Large intestine (tissue), 12 donors: ENCODE measurements at places on chromosomes 3 and 15.

GRCh38 chr15:33757516-33758232, 210.6 kb upstream of the CHRM5 start:
- no peaks in the 10 kb centered on the region for H3K4me1 ChIP-seq
- H3K4me3 ChIP-seq, result no peak overlapping the region
- H3K27ac ChIP-seq, result no peak overlapping the region
- H3K27me3 ChIP-seq, result no peaks in the 10 kb centered on the region
- no peak for DNase-seq
- H3K36me3 ChIP-seq, result no peaks in the 10 kb centered on the region

GRCh38 chr3:59663076-59663850, 613.4 kb upstream of the CFAP20DC start:
- H3K27me3 ChIP-seq, result no peaks in the 10 kb centered on the region
- peaks cover 5% of the 10 kb centered on the region for H3K4me1 ChIP-seq
- no peaks in the 10 kb centered on the region for H3K36me3 ChIP-seq
- H3K27ac ChIP-seq, result no peak overlapping the region

DNA sequence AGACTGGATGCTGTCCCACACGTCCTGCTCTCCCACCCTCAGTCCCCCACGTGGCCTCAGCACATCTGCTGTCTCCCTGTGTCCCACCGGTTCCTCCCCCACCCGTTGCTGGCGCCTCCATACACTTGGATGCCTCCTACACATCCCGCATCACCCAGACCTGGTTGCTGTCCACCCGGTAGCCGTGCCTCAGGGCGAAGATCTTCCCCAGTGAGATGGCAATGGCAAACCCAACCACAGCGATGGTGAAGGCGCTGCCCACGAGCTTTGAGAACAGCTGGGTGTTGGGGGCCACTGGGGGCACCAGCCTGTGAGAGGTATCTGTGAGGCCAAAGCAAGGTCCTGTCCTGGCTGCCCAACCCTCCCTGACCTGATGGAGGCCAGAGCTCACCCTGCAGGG, 4.4 kb downstream of the SLC26A6 start:
- DNase-seq, result no peak
- H3K4me3 ChIP-seq, result no peak overlapping the region
- no peak overlapping the region for H3K27ac ChIP-seq

GRCh38 chr3:182058488-182058887, 346.8 kb downstream of the SOX2 start:
- no peaks in the 10 kb centered on the region for H3K36me3 ChIP-seq
- no peak overlapping the region for H3K27ac ChIP-seq
- H3K4me1 ChIP-seq, result no peaks in the 10 kb centered on the region
- no peak overlapping the region for H3K4me3 ChIP-seq
- no peaks in the 10 kb centered on the region for H3K27me3 ChIP-seq

DNA sequence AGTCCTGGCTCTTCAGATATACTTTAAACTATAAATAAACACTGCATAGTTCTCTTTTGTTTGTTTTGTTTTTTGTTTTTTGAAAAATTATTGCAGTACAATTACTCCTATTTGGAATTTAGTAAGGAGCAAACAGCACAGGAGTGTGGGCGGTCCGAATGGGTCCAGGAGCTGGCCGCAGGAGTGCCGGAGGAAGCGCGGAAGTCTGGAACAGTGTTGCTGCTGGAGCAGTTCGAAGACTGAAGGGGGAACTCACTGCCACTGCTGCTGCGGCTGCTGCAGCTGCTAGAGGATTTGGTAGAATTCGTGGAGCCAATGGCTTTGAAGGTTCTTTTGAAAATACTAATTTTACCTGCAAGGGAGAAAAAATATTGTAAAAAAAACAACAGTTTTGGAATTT, 329.9 kb downstream of the ZNF385D start:
- DNase-seq, result no peak
- no peaks in the 10 kb centered on the region for H3K36me3 ChIP-seq
- no peak overlapping the region for H3K27ac ChIP-seq
- no peak overlapping the region for H3K4me3 ChIP-seq
- no peaks in the 10 kb centered on the region for H3K4me1 ChIP-seq

- H3K27me3 ChIP-seq, result no peaks in the 10 kb centered on the region
- H3K27ac ChIP-seq, result no peak overlapping the region
- H3K36me3 ChIP-seq, result no peaks in the 10 kb centered on the region
- no peak for DNase-seq
- H3K4me3 ChIP-seq, result no peak overlapping the region
These were observed 21.3 kb upstream of the LRRC58 start for GRCh38 chr3:120370463-120370862.

DNA sequence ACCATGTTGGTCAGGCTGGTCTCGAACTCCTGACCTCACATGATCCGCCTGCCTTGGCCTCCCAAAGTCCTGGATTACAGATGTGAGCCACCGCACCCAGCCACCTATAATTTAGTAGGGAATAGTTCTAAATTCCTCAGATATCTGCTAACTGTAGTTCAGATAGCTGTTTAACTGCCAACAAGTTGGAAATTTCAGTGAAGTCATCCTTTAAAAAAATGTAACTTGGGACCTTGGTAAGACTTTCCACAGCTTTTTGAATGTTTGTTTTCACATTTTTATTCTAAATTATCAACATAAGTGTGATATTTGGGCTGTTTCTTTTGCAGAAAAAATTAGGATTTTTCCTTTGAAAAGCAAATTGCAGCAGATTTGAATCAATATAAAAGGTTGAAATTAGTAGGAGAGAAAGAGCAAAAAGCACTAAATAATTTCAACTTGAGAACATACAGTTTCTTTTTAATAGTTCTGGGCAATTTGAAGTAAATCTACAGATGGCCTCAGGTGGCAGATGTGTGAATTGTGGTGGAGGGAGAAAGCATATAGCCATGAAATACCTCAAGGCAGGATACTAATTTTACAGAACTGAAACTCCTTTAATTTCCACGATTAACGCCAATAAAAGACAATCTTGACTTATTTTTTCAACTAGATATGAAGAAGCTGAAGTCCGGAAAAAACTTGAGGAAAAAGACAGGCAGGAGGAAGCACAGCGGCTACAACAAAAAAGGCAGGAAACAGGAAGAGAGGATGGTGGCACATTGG, 34.3 kb downstream of the USP8 start:
- no peak for DNase-seq
- peaks cover 57% of the 10 kb centered on the region for H3K36me3 ChIP-seq
- H3K27me3 ChIP-seq, result no peaks in the 10 kb centered on the region
- H3K27ac ChIP-seq, result no peak overlapping the region
- H3K4me1 ChIP-seq, result no peaks in the 10 kb centered on the region

DNA sequence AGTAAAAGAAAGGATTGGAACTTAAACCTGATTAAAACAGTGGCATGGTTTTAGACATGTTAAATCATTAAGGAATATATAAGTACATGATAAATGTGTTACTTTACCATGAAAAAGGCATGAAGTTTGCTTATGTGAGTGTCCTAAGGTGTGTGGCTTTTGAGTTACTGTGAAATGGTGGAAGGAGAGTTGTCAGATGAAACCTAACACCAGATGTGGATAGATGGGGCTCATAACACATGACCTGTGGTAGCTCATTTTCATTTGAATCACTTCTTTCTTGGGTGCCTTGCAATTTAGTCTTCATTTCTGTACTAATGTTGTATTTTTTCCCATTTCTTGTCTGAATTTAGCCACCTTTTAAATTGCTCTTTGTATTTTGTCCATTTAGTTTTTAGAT, 13.0 kb downstream of the MEF2A start:
- H3K27ac ChIP-seq, result no peak overlapping the region
- no peak for DNase-seq
- H3K4me3 ChIP-seq, result no peak overlapping the region
- H3K27me3 ChIP-seq, result no peaks in the 10 kb centered on the region

DNA sequence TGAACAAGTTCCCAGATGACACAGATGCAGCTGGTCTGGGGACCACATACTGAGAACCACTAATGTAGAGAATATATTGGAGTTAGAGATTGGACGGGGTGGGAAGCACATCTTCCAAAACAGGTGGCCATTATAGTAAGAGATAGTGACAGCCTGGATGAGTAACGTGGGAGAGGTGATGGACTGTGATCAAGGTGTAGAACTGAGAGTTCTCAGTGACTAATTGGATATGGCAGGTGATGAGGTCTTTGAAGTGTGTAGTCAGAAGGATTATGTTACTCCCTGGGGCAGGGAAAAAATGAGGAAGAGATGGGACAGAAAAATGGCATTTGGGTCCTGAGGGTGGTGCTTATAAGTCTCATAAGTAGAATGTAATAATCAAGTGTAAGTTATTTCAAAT, 66.6 kb downstream of the KCNMB2 start:
- no peaks in the 10 kb centered on the region for H3K36me3 ChIP-seq
- DNase-seq, result no peak
- no peak overlapping the region for H3K27ac ChIP-seq
- H3K4me1 ChIP-seq, result no peaks in the 10 kb centered on the region

DNA sequence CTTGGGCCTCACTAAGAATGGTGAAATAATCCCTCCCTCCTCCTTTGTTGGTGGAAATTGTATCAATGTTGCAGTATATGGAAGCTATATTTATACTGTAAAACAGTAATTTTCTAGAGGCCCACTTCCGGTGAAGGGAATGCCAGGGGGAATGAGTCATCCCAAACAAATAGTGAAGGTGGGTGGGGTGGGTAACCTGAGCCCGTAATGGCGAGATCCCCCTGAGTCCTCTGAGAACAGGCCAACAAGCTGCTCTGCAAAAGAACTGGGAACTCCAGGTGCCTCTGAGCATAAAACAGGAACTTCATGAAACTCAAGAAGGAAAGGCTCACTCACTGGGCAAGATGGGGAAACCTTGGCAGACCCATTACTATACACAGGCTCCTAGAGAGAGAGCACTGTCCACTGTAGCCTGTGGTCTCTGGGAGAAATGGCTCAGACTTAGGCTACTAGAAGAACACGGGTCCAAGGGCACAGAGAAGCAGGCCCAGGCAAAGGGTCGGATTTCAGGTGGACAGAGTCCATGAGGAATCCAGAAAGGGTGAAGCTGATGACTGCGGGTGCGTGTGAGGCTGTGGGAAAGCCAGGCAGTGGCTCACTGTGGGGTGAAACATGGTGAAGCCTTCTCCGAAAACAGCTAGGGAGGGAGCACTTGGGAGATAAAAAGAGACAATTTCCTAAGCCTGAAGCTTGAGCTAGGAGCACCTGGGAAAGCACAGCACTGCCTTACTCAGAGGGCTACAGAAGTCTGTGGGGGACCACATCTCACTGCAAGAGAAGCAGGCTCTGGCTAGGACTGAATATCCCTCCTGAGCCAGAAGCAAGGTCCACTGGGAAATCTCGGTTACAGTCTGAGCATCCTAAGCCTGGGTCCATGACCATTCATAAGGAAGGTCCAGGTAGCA, 19.8 kb downstream of the LARP6 start:
- no peak overlapping the region for H3K4me3 ChIP-seq
- H3K36me3 ChIP-seq, result peaks cover 6% of the 10 kb centered on the region
- no peak overlapping the region for H3K27ac ChIP-seq
- H3K4me1 ChIP-seq, result no peaks in the 10 kb centered on the region
- H3K27me3 ChIP-seq, result no peaks in the 10 kb centered on the region

- H3K4me3 ChIP-seq, result peak overlapping the region; percentile 35
- peaks cover 11% of the 10 kb centered on the region for H3K36me3 ChIP-seq
- H3K4me1 ChIP-seq, result peaks cover 4% of the 10 kb centered on the region
- peak; percentile 85 for DNase-seq
These were observed 42.7 kb downstream of the EIF2AK4 start for GRCh38 chr15:39976291-39977274.

GRCh38 chr3:49399461-49399860, 12.3 kb downstream of the RHOA start:
- no peak for DNase-seq
- H3K36me3 ChIP-seq, result peaks cover 28% of the 10 kb centered on the region
- no peaks in the 10 kb centered on the region for H3K27me3 ChIP-seq
- H3K4me3 ChIP-seq, result no peak overlapping the region

GRCh38 chr3:105195260-105195659, 171.4 kb upstream of the ALCAM start:
- DNase-seq, result no peak
- H3K27ac ChIP-seq, result no peak overlapping the region
- no peak overlapping the region for H3K4me3 ChIP-seq
- H3K36me3 ChIP-seq, result no peaks in the 10 kb centered on the region
- no peaks in the 10 kb centered on the region for H3K4me1 ChIP-seq

GRCh38 chr3:32751377-32751776, 66.4 kb downstream of the CNOT10 start:
- no peaks in the 10 kb centered on the region for H3K27me3 ChIP-seq
- no peak for DNase-seq
- H3K4me1 ChIP-seq, result no peaks in the 10 kb centered on the region
- no peak overlapping the region for H3K4me3 ChIP-seq

DNA sequence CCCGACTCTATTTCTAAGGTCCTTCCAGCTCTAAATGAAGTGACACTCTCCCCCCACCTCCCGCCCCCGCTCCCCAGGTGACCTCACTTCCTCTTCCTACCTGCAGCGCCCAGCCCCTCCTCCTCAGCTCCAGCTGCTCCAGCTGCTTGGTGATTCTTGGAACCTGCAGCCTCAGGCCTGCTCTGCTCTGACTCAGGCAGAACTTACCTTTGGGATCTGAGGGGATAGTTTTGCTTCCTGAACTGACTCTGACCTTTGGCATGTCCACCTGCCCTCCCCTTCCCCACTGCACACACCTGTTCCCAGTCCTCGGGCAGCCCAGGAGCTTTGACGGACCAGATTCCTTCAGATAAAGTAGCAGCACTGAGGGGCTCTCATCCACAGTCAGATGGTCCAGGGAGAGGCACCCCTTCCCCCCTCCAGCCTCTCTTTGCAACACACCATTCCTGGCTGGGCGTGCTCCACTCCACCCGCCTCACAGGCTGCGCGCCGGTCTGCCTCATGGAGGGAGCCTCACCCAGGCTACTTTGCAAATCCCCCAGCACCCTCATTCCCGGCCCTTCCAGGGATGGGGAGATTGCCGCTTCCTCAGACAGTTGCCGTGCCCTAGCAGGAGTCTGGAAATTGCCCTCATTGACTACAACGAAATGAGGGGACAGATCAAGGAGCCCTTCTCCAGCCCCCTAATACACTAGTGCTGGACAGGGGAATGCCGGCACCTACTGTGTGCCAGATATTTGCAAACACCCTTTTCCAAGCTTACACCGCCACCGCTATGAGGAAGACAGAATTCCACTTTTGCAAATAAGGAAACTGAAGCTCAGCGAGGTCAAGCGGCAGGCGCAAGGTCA, 692 bp upstream of the C15orf39 start:
- H3K27me3 ChIP-seq, result no peaks in the 10 kb centered on the region
- peak; percentile 88 for DNase-seq
- peak overlapping the region; percentile 92 for H3K27ac ChIP-seq
- H3K4me3 ChIP-seq, result peak overlapping the region; percentile 87
- peaks cover 54% of the 10 kb centered on the region for H3K4me1 ChIP-seq

- H3K4me3 ChIP-seq, result no peak overlapping the region
- H3K27me3 ChIP-seq, result peaks cover 2% of the 10 kb centered on the region
- no peak overlapping the region for H3K27ac ChIP-seq
- no peaks in the 10 kb centered on the region for H3K36me3 ChIP-seq
- DNase-seq, result no peak
These were observed 62.8 kb downstream of the SCN11A start for GRCh38 chr3:38988955-38989354.

GRCh38 chr3:23206366-23206765, 3.2 kb downstream of the UBE2E2 start:
- H3K4me3 ChIP-seq, result no peak overlapping the region
- DNase-seq, result no peak
- H3K27ac ChIP-seq, result no peak overlapping the region
- H3K27me3 ChIP-seq, result peaks cover 14% of the 10 kb centered on the region
- no peaks in the 10 kb centered on the region for H3K36me3 ChIP-seq

GRCh38 chr3:36800533-36801116, 36.3 kb upstream of the DCLK3 start:
- no peaks in the 10 kb centered on the region for H3K27me3 ChIP-seq
- H3K27ac ChIP-seq, result no peak overlapping the region
- no peak overlapping the region for H3K4me3 ChIP-seq

- no peak for DNase-seq
- H3K27ac ChIP-seq, result no peak overlapping the region
- H3K36me3 ChIP-seq, result no peaks in the 10 kb centered on the region
- H3K27me3 ChIP-seq, result no peaks in the 10 kb centered on the region
- no peak overlapping the region for H3K4me3 ChIP-seq
These were observed 2.4 kb downstream of the TNNC1 start for GRCh38 chr3:52451237-52452083.
